EL (cell line): ENCODE measurements at places on chromosomes 16 and 17.
A peak's percentile ranks its signal among the peaks of the same experiment; 100 is the strongest.

DNA sequence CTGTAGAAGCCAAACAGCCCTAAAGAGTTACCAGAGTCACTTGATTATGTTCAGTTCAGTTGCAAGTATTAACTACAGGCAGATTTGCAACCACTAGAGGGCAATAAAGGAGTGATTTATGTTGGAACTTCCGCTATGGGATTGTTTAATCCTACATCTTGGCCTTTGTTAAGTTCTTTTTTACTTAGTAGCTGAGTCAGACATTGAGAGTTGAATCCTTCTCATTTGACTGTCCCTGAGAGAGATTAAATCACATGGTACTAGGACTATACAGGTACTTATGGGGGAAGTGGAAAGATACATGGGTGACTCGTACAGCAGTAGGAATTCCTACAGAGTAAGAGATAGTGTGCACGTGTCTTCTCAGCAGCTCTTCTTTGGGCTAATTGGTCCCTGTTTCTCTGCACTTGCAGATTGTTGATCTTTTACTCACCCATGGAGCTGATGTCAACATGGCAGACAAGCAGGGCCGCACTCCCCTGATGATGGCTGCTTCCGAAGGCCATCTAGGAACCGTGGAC is 40.3 kb downstream of the CYB561 start:
- DNase-seq, result peak; percentile 79

DNA sequence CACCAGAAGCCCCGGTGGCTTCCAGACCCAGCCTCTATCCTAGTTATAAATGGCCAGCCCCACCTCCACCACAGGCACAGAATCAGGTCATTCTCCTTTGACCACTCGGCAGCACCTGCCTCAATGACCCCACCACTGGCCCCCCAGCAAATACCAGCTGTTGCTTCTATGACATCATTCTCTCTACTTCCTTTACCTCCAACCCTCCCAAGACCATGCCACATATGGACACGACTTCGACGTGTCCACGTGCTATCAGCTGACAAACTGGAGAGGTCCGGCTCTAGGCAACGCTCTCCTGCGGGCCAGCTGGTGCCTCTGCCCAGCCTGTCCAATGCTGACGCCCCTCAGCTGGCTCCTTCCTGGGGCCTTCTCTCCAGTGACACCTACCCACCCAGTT is 5.9 kb downstream of the ALYREF start:
- DNase-seq, result no peak

DNA sequence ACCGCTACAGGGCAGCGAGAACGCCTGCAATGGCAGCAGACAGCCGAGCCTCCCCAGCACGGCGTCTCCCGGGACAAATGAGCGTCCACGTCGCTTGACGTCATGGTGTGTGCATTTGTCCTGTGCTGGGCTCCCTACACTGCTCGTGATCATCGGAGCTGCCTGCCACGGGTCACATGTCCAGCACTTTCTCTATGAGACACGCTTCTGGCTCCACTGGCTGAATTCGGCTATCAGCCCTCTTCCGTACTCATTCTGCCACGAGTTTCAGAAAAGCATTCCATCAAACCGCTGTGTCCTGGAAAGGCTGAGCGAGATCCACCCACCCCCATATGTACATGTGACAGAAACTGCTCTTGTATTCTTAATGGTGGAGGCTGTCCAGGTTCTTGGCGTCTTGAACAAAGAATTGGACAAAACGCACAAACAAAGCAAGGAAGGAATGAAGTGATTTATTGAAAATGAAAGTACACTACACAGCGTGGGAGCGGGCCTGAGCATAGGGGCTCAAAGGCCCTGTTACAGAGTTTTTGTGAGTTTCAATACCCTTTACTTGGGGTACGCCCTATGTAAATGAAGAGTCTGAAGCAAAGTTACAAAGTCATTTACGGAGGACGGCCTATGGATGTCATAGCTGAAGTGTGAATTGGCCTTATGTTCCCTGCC is 28.5 kb upstream of the SHCBP1 start:
- no peak for DNase-seq

GRCh38 chr16:85464383-85465305 is 148.5 kb upstream of the GSE1 start:
- DNase-seq, result no peak

GRCh38 chr16:14405611-14406537 is 224.2 kb downstream of the PARN start:
- peak; percentile 22 for DNase-seq

DNA sequence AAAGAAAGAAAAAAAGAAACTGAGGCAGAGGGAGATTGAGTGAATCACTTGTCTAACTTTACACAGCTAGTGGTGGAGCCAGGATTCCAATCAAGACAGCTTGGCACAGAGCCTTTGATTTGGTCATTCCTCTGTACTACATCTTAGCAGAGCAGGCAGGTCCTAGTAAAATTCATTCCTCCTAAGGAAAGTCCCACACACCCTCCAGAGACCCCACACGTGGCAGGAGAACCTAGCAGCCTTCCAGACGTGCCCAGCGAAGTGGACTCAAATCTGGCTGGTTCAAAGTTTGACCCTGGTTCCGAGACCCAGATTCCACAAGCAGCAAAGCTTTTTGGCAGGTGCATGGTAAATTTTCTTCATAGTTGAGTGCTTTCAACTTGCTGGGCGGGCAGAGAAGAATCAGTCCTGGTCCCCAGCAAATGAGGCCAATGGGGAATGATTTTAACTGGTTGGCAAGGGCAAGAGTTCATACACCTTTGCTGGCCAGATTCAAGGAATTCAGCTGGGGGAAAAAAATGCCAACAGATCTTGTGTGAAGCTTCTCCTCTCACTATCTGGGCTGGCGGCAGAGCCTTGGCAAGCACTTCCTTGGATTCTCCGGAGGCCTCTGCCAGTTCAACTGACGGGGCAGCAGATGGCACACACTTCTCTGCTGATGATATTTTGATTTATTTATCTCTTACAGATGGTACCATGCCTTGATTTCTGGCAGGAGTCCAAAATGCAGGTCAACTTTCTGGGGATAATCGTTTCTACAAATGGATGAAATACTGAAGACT is 82.4 kb downstream of the GSG1L start:
- no peak for DNase-seq

DNA sequence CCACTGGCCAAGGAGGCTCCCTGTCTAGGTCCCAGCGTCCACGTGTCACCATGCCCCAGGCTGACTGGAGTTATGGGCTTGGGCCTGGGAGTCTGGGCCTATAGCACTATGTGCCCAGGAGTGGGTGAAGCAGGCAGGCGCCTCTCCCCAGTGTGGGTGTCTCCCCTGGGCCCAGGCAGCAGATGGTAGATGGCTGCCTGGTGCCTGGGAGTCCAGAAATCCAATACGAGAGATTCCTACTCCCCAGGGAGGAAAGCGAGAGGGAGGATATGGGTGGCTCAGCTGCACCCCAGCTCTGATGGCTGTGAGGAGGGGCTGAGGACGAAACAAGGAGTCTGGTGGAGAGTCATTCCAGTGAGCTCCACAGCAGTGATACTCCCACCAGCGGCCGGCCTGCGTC is 5.0 kb downstream of the KCNH6 start:
- DNase-seq, result no peak

- no peak for DNase-seq
These were observed 109.2 kb upstream of the NACA2 start for GRCh38 chr17:61700252-61700651.

- no peak for DNase-seq
These were observed 46.5 kb upstream of the CRISPLD2 start for GRCh38 chr16:84773312-84773711.

GRCh38 chr17:80529104-80529903 is 15.3 kb upstream of the RPTOR start:
- DNase-seq, result no peak

GRCh38 chr16:87586201-87586782 is 16.0 kb upstream of the JPH3 start:
- no peak for DNase-seq

DNA sequence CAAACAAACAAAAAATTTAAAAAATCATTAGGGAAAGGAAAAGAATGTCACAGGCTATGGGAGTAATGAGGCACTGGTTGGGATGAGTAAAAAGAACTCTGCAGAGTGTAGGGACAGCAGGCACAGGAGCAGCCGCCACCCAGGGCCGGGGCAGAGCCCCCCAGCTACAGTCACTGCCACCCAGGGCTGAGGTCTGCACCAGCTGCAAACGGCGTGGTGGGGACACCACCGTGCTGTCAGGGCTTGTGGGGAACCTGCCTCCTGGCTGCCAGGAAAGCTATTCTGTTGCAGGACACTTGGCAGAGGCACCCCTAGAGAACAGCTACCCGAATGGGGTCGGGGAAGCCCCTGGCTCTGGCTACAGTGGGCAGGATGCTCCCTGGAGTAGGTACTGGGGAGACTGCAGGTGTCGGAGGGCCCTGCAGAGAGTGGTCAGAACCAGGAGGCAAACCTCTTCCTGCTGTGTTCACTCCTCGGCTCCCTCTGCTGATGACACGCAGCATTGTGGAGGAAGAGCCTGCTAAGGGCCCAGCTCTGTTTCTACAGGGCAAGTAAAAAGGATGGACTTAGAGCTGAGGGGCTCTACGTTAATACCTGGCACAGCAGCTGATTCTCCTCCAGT is 32.3 kb upstream of the CAPN15 start:
- peak; percentile 41 for DNase-seq

DNA sequence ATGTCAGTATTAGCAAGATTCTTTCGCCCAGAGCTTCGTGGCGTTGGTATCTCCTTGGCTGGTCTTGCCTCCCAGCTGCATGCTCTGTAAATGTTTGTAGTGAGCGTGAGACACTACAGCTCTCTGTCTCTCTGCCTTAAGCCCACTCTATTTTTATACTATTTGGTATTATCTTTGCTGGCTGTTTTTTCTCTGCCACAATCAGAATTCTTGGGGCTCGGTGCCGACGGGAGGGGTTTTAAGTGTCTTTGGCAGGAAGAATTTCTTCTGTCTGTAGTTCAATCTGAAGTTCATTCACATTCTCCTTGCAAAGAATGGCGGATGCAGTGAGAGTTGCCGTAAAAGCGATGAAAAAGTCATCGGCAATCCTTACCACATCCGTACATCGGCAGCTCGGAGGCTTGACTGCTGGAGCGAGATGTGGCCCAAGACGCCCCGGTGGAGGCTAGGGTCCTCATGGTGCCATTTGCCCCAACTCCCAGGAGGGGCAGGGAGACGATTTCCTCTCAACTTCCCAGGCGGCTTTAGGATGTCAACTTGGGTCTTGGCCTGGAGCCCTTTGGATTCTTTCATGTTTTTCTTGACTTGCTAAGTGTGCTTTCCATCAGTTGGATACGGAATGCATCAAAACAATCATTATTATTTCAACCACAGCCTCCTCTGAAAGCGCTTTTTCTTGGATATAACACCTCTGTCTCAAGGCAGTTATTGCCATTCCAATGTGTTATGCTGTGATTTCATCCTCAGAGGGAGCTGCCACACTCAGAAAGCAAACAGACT is 132.3 kb upstream of the SDK2 start:
- DNase-seq, result no peak

- DNase-seq, result no peak
These were observed 43.7 kb downstream of the IL21R start for GRCh38 chr16:27445502-27446175.

- no peak for DNase-seq
These were observed 1.1 kb upstream of the SLC16A3 start for GRCh38 chr17:82227629-82228277.
